CD8-positive, alpha-beta memory T cell (primary cell): ENCODE measurements at places on chromosomes 13 and 19. TPM values are rescaled to one million over a fixed set of nuclear protein-coding genes. Genes with fewer than 3 reads are reported as not detected.

SPC24 gene
- total RNA-seq = 37.2 TPM

DNA sequence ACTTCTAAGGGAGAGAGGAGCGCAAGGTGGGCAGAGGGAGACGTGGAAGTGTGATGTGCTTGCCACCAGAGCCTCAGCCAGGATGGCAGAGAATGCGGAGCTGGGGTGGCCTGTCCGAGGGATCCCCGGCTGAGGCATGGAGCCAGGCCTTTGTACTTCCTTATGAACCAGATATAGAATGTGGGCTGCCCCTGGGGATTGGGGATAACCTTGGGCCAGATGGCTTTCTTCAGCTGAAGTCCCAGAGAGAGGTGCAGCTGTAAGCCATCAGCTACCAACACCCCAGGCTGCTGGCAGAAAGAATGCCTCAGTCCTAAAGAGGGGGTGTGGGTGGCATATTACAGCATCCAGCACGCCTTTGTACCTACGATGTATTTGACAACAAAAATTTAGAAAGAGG is 25.5 kb upstream of the FBXO17 start:
- H3K4me3 ChIP-seq = no peak overlapping the region
- H3K27me3 ChIP-seq = no peaks in the 10 kb centered on the region
- no peak for DNase-seq
- H3K4me1 ChIP-seq = no peaks in the 10 kb centered on the region
- no peaks in the 10 kb centered on the region for H3K36me3 ChIP-seq

DNA sequence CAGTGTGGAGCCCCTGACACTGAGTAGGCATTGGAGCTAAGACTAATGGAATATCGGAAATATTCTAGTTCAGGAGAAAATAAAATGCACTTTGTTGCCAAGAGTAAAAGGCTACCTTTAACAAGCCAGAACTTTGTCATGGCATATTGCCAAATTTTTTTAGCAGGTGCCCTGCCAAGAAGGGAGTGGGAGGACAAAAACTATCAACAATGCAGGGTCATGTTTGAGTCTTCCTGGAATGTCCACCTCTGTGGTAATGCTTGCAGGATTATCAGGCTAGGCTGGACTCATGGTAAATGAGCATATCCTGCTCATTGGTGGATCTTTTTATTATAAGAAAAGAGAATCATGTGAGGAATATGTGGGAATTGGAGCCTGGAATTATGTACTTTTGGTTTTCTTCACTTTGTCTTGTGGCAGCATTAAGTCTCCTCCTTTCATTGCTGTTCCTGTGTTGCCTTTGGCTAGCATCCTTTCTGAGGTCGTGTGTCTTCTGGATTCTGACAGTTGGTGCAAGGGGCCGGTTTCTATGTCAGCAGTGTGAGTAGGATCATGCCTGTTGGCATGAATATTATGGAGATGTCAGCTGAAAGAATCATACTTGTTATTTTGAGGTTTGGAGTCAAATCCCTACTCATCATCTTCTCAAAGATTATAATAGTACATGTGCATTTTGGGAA is 122.9 kb upstream of the SPRY2 start:
- no peak overlapping the region for H3K27ac ChIP-seq
- no peak overlapping the region for H3K4me3 ChIP-seq
- no peaks in the 10 kb centered on the region for H3K36me3 ChIP-seq

CCDC70 gene
- not detected for total RNA-seq

GRCh38 chr19:36009220-36009619 is 607 bp upstream of the SYNE4 start:
- no peak overlapping the region for H3K27ac ChIP-seq
- H3K27me3 ChIP-seq = no peaks in the 10 kb centered on the region
- peak overlapping the region; percentile 15 for H3K4me3 ChIP-seq
- H3K36me3 ChIP-seq = no peaks in the 10 kb centered on the region
- peak; percentile 51 for DNase-seq

CLPTM1 gene
- 78.6 TPM for total RNA-seq

GRCh38 chr13:112510002-112510780 is 77.8 kb downstream of the TUBGCP3 start:
- H3K4me1 ChIP-seq = no peaks in the 10 kb centered on the region
- H3K27me3 ChIP-seq = no peaks in the 10 kb centered on the region
- no peak overlapping the region for H3K27ac ChIP-seq
- DNase-seq = no peak
- peaks cover 13% of the 10 kb centered on the region for H3K36me3 ChIP-seq
- H3K4me3 ChIP-seq = no peak overlapping the region

DNA sequence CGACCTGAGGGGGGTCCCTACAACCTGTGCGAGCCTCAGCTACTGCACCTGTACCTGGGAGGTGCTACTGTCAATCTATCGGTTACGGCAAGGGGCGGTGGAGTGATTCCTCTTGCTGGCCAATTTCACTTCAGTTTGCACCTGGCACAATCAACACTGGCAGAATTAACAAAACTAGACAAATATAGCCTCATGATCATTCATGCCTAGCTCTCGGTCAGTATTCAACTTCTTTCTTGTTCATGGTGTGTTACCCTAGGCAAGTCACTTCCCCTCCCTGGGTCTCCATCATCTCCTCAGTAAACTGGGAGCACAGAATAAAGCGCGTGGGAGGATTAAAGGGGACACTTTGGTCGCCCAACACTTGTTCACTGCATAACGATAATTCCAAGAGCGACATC is 618 bp downstream of the HAUS8 start:
- H3K4me1 ChIP-seq = peaks cover 37% of the 10 kb centered on the region
- H3K27ac ChIP-seq = peak overlapping the region; percentile 88
- H3K27me3 ChIP-seq = no peaks in the 10 kb centered on the region
- H3K36me3 ChIP-seq = no peaks in the 10 kb centered on the region
- DNase-seq = no peak
- peak overlapping the region; percentile 86 for H3K4me3 ChIP-seq

DNA sequence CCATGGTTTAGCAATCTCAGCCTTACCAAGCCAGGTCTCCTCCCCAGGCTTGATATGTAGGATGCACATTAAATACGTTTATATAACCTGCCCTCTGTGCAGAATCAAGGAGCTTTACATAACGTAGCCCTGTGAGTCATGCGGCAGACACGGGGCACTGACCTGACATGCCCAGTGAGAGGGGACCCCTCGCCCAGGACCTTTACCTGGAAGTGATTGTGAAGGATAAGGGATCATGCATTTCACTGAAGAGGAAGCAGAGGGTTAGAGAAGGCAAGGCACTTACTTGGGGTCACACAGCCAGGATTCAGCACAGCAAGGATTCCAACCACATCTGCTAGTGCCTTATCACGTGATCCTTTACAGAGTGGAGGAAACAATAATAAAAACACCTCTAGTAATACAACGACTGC is 18.9 kb upstream of the FOSB start:
- peak overlapping the region; percentile 100 for H3K27ac ChIP-seq
- peaks cover 37% of the 10 kb centered on the region for H3K4me1 ChIP-seq
- no peak overlapping the region for H3K4me3 ChIP-seq
- no peak for DNase-seq

DNA sequence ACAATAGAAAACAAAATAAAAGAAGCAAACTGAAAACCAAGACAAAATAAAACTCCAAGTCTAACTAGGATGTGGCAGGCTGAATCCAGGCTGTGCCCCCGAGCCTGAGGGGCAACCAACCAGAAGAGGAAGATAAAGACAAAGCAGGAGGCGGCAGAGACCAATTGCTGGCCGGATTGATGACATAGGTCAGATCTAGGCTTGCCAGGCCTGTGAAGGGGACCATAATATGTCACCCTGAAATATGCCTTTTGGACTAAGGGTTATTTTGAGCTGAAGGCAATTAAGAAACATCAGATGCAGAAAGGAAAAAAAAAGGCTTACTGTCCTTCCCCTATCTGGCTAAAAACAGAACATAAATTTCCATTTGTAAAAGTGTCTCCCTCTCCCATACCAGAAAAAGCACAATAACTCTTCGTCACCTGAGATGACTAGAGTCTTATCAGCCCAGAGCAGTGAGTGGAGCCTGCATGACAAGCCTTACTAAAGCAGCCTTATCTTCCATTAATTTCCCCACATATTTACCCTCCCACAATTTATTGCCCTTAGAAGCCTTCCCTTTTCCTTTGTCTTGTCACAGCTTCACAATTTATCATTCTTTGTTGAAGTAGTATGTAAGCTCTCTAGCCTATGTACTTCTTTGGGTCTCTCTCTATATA is 22.8 kb downstream of the ATP8A2 start:
- H3K4me1 ChIP-seq = no peaks in the 10 kb centered on the region
- no peak for DNase-seq
- H3K36me3 ChIP-seq = no peaks in the 10 kb centered on the region
- no peaks in the 10 kb centered on the region for H3K27me3 ChIP-seq
- H3K4me3 ChIP-seq = no peak overlapping the region

PSG11 gene
- not detected for total RNA-seq

DNA sequence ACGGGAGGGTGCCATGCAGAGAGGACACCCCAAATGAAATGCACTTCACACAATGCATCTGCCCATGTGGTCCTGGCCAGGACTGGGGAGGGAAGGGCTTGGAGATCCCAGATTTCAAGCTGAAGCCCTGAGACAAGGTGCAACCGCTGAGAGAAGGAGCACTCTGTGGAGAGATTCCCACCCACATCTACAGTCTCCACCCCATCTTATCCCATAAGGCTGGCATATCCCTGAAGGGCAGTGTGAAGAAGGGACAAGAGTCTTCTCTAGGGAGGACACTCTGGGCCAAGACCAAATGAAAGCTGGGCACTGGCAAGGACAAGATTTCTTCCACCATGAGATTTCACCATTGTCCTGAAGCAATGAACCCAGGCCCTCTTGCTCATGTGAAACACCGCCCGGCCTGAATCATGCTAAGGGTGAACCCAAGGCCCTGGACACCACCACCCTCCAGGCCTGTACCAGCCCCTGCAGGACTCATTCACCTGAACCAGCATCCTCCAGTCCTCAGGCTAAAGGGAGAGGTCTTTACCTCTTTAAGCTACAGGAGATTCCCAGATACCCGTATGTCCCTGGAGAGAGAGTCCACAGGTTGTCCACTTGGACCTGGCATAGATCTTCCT is 20.5 kb downstream of the CEACAM4 start:
- DNase-seq = no peak
- H3K27ac ChIP-seq = no peak overlapping the region
- H3K4me1 ChIP-seq = no peaks in the 10 kb centered on the region
- H3K27me3 ChIP-seq = no peaks in the 10 kb centered on the region

TGFBR3L gene
- 8.6 TPM for total RNA-seq

- no peaks in the 10 kb centered on the region for H3K27me3 ChIP-seq
- DNase-seq = no peak
- H3K27ac ChIP-seq = no peak overlapping the region
Observed at GRCh38 chr19:45311621-45312020, 11.1 kb downstream of the CKM start.

- no peak overlapping the region for H3K4me3 ChIP-seq
- H3K36me3 ChIP-seq = no peaks in the 10 kb centered on the region
- H3K27me3 ChIP-seq = no peaks in the 10 kb centered on the region
- no peaks in the 10 kb centered on the region for H3K4me1 ChIP-seq
- DNase-seq = no peak
- H3K27ac ChIP-seq = no peak overlapping the region
Observed at GRCh38 chr13:24892829-24893228, 128.9 kb downstream of the RNF17 start.

RNASEH2A gene
- total RNA-seq = 51.5 TPM

GRCh38 chr13:29855784-29856183 is 5.4 kb upstream of the UBL3 start:
- no peak overlapping the region for H3K27ac ChIP-seq
- H3K36me3 ChIP-seq = no peaks in the 10 kb centered on the region
- peaks cover 1% of the 10 kb centered on the region for H3K4me1 ChIP-seq
- no peak for DNase-seq
- no peak overlapping the region for H3K4me3 ChIP-seq
- H3K27me3 ChIP-seq = no peaks in the 10 kb centered on the region

HSD17B14 gene
- total RNA-seq = 0.37 TPM

GRCh38 chr19:7729831-7730285 is 2.1 kb downstream of the CLEC4G start:
- no peaks in the 10 kb centered on the region for H3K36me3 ChIP-seq
- H3K4me3 ChIP-seq = no peak overlapping the region
- DNase-seq = no peak
- peaks cover 13% of the 10 kb centered on the region for H3K4me1 ChIP-seq

DNA sequence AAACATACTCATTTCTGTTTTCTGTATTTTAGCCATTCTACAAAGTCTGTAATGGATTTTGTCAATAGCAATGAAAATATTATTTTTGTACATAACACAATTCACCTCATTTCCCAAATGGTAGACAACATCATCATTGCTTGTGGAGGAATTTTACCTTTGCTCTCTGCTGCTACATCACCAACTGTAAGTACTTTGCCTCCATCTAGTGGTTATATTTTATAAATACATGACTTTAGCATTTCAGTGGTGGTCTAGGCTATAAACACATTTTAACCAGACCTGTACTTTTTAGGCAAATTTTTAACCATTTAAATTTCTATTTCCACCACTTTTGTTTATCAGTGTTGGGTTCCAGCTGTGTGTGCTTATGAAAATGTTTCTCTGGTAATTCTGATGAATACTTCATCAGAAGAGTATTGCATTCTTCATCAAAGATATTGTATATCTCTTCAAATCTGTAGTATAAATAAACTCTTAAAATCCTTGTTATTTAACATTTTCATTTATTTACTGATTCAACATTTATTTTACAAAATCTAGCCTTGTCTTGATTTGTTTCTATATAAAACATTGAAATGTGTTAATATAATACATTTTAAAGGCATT is 222.4 kb downstream of the NBEA start:
- no peaks in the 10 kb centered on the region for H3K36me3 ChIP-seq
- no peak overlapping the region for H3K4me3 ChIP-seq
- no peak overlapping the region for H3K27ac ChIP-seq
- DNase-seq = peak; percentile 30
- peaks cover 6% of the 10 kb centered on the region for H3K4me1 ChIP-seq
- no peaks in the 10 kb centered on the region for H3K27me3 ChIP-seq

SERP2 gene
- total RNA-seq = 0.51 TPM

SYT3 gene
- total RNA-seq = 0.11 TPM

MOB3A gene
- 188 TPM for total RNA-seq

DNA sequence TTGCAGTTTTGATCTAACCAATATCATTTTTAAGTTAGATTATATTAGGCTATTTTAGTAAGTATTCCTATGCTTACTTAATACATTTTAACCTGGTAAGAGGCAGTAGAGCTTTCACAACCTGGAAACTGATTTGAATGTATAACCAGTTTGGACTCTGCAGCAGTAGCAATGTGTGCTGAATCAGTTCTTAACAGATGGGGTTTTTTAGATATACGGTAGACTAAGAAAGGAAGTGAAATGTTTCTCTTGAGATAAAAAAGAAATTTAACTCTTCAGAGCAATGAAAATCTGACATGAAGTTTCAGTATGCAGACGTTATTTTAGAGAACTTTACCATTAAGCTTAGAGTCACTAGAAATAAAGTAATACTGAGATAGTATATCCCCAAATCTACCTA is 2.7 kb downstream of the NBEA start:
- no peak for DNase-seq
- H3K27me3 ChIP-seq = peaks cover 6% of the 10 kb centered on the region
- H3K36me3 ChIP-seq = no peaks in the 10 kb centered on the region
- H3K4me1 ChIP-seq = peaks cover 15% of the 10 kb centered on the region
- no peak overlapping the region for H3K4me3 ChIP-seq

FFAR1 gene
- total RNA-seq = not detected

GRCh38 chr13:32278426-32278825 is 36.7 kb downstream of the ZAR1L start:
- no peak overlapping the region for H3K4me3 ChIP-seq
- DNase-seq = no peak
- H3K27me3 ChIP-seq = no peaks in the 10 kb centered on the region
- H3K27ac ChIP-seq = no peak overlapping the region

NKPD1 gene
- 0.13 TPM for total RNA-seq

- H3K4me3 ChIP-seq = no peak overlapping the region
- H3K27ac ChIP-seq = no peak overlapping the region
- DNase-seq = peak; percentile 67
- peaks cover 47% of the 10 kb centered on the region for H3K4me1 ChIP-seq
- H3K27me3 ChIP-seq = no peaks in the 10 kb centered on the region
- no peaks in the 10 kb centered on the region for H3K36me3 ChIP-seq
Observed at GRCh38 chr13:25971459-25972145, 80.2 kb downstream of the SHISA2 start.
